ENCODE measurements at places on chromosomes 3 and 15.

- DNase-seq: peak; percentile 31
These were observed 70.7 kb upstream of the UBE2E1 start for GRCh38 chr3:23735062-23735461.

- DNase-seq: no peak
These were observed 49.9 kb downstream of the P3H2 start for GRCh38 chr3:190070622-190071347.

- no peak for DNase-seq
These were observed 102.7 kb downstream of the VPS8 start for GRCh38 chr3:184914628-184915027.

- DNase-seq: no peak
These were observed 62.5 kb downstream of the CBLB start for GRCh38 chr3:105806359-105806758.

GRCh38 chr3:11452885-11453847 lies 181.0 kb downstream of the ATG7 start:
- DNase-seq: peak; percentile 64

DNA sequence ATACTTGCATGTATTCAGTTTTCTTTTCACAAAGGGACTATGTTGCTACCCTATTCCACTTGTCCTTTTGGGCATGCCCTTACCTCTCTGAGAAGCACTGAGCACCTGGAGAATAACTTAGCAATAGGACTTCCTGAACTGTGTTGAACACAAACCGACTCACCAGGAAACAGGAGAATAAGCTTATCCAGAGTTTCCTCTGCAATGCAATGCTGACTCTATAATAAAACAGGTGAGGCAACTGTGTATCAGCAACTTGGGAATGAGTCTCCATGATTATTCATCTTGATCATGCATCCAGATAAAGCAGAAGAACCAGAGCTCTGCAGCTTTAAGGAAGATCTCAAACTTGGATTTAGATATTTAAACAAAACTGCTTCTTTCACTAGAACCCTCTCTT lies 806.5 kb downstream of the IGSF11 start:
- no peak for DNase-seq

DNA sequence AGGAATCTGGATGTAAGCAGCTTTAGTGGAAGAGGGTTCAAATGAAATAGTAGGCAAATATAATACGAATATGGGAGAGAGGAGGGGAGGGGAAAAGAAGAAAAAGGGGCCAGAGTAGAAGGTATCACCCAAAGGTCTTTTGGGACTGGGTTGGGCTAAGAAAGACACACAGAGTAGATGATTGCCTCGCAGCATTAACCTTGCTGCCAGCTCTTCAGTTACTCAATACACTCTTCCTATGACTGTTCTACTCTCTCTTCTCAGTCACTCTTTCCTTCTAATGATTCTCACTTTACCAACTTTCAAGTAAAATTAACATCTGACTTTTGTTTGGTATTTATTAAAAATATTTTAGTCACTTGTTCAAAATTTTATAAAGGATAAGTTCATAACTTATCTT lies 52.8 kb downstream of the CLASP2 start:
- DNase-seq: no peak

GRCh38 chr3:181279239-181279565 lies 289.7 kb upstream of the DNAJC19 start:
- DNase-seq: no peak

DNA sequence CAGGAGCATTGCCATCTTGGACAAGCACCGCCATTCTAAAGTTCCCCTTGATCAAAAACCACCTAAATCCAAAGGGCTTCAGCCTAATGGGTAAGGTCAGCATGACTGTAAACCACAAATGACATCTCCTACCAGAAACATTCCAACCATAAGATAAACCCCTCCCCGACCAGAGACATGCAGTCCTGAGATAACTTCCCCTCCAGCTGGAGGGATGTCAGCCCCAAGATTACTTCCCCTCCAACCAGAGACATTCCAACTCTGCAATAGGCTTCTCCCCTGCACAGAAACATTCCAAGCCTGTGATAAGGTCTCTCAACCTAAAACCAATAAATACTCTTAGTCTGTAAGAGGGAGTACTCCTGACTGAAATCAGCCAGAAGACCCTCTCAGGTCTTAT lies 62.7 kb upstream of the DNAJC19 start:
- DNase-seq: no peak

GRCh38 chr3:24046214-24046613 lies 101.1 kb downstream of the NR1D2 start:
- no peak for DNase-seq

GRCh38 chr15:100628746-100629145 lies 26.4 kb downstream of the ASB7 start:
- DNase-seq: no peak

- DNase-seq: no peak
These were observed 67.9 kb upstream of the RBP1 start for GRCh38 chr3:139607257-139608107.
